NCI-H1436 (cell line): ENCODE measurements at places on chromosomes 1 and 21.

DNA sequence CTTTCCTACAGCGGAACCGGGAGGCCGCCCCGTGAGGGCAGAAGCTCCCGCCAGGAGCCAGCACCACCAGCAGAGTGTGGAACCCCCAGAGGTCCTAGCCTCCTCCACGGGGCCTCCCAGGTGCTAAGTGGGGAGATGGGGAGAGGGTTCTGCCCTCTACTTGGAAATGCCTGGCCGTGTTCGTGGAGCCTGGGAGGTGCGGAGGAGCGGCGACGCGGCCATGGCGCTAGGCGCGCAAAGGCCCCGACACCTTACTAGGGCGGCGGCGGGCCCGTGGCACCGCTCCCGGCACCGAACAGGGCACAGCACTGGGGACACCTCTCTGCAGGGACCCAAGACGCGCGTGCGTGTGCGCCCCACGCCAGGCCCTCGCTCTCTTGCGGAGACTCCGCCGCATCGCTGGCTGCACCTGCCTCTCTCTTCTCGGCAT is 1.3 kb upstream of the CACNA1E start:
- no peak for DNase-seq

- DNase-seq = no peak
Observed at GRCh38 chr1:81340239-81340638, 460.5 kb upstream of the ADGRL2 start.

GRCh38 chr1:53285969-53286760 is 41.7 kb downstream of the LRP8 start:
- DNase-seq = no peak

DNA sequence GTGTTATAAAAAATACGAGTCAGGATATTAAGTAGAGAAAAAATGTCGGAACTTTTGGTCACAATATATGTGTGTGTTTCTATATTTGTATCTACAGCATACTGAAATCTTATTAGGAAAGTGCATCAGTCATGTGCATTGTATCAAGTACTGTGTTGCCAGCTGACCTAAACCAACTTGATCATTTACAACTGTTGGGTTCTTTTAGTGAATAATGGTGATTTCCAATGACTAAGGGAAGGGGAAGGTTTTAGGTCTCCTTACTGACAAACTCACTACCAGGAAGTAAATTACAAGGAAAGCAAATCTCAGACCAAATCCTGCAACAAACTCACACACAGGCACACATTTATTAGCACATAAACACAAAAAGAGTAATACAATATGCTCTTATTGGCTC is 142.7 kb downstream of the TSEN15 start:
- no peak for DNase-seq

DNA sequence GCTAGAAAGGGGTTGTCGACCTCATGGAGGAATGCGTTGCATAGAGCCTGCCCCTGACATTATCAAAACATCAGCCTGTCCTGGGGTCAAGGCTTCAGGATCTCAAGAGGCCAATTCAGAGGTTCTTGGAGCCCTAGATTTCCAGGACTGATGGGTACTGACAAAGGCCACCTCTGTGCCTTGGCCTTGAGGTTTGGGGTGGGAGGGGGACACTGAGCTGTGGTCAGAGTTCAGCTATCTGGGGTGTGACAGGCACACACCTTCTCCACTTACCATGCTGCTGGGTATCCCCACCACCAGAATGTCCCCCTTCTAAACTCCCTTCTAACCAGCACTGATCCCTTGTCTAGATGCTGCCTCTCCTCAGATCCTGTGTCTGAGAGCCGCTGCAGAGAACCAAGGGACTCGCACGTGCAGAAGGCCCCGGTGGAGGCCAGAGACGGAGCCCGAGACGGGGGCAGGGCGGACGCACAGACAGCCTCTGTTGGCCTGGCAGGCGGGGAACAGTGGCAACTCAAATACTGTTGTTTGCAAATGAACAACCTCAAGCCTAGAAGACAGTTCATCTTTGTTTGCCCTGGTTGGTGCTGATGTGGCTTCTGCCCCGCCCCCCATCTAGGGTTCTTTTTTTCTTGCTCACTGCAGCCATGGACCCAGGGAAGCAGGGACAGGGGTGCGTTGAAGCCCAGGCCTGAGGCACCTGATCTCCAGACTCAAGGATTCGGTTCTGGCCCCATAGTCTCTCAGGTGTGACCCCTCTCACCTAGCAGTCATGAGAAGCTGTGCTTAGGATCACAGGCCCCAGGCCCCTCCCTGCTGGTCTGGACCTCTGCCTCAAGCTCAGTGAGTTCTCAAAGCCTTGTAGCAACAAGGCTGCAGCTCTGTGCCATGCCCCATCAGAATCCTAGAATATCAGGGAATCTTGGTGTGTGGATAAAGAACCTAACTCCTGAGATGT is 28.1 kb upstream of the CSF1 start:
- no peak for DNase-seq

DNA sequence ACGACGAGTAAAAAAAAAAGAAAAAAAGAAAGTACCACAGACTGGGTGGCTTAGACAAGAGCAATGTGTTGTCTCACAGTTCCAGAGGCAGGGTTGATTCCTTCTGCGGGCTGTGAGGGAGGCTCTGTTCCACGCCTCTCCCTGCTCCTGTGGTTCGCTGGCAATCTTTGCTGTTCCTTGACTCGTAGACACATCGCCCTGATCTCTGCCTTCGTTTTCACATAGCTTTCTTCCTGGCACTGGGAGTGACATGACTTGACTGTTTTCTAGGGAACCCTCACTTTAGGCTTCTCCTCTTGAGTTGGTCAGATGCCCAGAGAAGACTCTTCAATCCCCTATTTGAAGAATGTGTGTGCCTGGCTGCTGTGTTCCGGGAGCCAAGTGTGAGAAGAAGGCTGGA is 133.6 kb downstream of the TM2D1 start:
- DNase-seq = no peak

DNA sequence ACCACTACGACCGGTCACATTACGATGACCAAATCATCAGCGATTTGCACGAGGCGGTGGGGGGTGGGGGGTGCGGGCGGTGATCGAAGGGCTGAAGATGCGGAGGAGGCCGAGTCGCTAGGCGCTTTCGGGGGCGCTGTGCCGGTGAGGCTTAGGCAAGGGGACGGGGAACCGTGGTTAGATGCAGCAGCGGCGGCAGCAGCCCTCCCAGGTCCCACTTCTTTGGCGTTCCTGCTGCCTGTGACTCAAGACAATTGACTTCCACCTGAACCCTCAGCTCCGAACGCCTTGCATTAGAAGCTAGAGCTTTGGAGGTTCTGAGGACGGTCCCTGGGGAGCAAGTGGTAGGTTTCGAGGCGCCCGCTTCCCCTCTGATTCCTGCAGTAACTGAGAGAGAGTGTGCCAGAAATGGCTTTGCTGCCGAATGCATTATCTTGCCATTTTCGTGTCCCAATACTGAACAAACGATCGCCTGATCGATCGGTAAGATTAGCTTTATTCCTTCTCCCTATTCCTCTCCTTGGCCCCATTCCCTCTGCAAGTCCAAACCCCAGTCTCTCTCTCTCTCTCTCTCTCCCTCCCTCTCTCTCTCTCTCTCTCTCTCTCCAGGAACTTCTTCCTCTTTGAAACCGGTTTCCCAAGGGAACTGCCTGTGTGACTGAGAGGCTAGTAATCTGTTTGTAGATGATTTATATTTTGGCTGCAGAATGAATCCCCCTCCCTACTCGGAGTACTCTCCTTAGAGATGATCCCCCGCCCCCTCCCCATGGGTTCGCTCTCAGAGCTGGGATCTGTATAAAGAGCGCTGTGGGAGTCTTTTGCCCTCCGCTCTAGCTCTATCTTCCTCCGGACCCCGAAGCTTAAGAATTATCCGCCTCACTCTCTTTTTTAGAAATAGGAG is 735 bp upstream of the BRINP3 start:
- no peak for DNase-seq
